Upper lobe of right lung (tissue), 1 donor: ENCODE measurements at places on chromosomes 3 and 15.

GRCh38 chr15:25557926-25558325 is 119.1 kb upstream of the UBE3A start:
- no peak for DNase-seq

- no peak for DNase-seq
Measured at GRCh38 chr3:114456742-114457141, 162.9 kb downstream of the TIGIT start.

DNA sequence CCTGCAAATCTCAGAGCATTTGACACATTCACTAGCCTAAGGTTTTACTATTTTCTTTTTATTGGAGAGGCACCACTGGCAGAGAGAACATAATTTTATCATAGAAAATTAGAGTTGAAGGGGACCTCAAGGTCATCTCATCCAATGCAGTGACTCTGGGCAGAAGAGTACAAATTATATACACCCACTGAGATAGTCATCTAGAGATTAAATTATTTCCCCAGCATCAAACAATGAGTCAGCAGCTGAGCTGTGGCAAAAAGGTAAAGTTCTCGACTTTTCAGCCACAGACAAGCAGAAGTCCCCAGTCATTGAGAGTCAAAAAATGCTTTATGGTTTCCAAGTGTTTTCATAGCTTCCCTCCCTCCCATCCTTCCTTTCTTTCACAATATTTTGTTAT is 39.3 kb upstream of the SEMA6D start:
- no peak for DNase-seq

- peak; percentile 68 for DNase-seq
Measured at GRCh38 chr3:33202711-33203457, 15.7 kb downstream of the SUSD5 start.

DNA sequence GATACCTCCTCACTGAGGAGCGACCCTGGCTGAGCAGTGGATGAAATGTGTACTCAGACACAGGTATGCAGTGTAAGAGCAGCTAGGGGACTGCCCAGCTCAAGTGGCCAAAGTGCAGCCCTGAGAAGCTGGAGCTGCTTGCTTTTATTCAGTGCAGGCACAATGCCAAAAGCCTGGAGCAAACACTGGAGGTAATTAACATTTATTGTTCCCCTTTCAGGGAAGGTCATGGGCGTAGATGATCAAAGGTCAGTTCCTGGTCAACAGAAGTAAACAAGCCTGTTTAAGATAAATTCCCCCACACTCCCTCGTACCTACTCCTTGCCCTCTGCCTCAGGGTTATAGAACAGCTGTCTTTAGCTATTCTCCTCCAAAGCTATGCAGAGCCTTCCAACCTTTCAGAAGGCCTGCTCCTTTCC is 17.5 kb downstream of the PLA2G4F start:
- peak; percentile 43 for DNase-seq

GRCh38 chr15:49964551-49964950 is 154.5 kb downstream of the ATP8B4 start:
- DNase-seq: no peak

DNA sequence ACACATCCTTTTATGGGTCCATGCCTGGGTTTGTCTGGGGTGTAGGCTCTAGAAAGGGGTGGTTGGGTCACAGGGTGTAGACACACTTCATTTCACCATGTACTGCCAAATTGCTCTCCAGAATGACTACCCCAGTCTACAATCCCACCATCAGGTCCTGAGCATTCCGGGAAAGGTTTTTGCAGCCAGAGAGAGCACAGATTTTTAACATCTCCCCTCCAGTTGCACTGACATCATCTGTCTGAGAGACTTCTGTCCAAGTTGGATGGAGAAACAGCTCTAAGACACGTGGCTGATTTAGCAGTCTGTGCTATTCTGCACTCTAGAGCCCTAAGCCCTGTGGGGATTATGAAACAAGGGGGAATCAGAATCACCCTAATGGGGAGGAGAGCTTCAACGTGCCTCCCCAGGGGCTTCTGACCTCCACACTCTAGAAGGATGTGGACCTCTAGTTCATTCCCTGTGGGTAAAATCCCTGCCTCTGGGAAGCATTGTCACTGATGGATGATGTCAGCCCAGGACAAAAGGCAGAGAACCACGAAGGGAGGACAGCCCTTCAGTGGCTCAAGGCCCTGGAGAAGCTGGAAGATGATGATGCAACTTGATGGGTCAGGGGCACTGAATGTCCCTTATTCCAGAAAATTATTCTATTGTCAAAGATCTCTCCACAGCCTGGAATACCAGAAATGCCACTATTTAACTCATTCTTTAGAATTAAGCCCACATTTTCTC is 71.5 kb downstream of the CD200R1L start:
- DNase-seq: no peak

DNA sequence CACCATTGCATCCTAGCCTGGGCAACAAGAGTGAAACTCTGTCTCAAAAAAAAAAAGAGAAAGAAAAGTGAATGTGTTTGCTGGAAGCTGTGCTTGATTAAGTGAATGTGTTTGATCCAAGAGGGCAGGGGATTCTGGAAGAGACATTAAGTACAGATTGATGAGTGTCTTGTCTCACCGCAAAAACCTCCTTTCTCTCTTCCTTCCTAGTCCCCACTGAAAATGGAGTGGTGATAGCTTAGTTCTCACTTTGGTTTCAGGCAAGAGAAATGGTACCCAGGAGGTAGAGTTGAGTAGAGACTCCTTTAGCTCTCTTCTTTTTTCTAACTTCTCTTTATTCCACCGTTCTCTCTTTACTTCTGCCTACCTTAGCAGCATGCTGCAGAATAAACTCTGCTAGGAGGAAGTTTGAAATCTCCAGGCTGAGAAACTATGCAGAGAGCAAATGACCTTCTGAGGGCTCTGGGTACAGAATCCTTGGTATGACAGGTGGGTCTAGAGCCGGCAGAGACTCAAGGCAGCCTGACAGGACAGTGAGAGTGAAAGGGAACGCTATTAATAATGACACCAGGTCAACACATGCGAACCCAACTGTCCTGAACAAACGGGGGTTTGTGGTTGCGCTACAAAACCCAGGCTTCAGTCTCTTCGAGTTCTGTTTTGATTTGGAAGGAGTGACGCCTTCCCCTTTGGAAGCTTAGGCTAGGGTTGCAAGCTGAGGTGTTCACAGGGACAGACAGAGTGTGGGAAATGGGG is 74.9 kb downstream of the SMAD3 start:
- no peak for DNase-seq

GRCh38 chr3:56115698-56116097 is 352.6 kb downstream of the ERC2 start:
- no peak for DNase-seq

DNA sequence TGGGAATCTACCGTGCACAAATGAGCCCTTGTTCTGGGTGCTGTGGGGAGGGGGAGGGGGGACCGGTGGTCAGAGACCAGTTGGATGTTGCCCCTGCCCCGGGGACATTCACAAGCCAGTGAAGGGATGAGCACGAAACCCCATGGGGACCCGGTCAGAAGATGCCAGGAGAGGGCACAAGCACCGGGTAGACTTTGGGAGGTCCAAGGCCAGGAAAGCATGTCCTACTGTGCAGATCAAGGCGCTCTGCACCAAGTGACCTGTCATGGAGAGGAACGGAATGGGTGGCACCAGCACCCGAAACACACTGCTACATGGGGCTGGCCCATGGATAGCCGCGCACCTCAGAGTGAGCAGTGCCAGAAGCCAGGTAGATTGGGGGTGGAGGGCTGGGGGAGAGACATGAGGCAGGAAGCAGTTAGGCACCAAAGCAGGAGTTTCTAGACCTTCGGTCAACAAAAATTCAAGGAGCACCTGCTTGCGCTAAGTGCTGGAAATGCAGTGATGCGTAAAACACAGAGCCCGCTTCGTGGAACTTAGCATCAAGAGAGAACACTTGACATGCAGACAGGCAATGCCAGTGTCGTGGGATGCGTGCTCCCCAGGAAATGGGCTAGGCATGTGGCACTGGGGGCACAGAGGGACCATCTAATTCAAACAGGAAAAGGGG is 99.1 kb downstream of the CPN2 start:
- no peak for DNase-seq

DNA sequence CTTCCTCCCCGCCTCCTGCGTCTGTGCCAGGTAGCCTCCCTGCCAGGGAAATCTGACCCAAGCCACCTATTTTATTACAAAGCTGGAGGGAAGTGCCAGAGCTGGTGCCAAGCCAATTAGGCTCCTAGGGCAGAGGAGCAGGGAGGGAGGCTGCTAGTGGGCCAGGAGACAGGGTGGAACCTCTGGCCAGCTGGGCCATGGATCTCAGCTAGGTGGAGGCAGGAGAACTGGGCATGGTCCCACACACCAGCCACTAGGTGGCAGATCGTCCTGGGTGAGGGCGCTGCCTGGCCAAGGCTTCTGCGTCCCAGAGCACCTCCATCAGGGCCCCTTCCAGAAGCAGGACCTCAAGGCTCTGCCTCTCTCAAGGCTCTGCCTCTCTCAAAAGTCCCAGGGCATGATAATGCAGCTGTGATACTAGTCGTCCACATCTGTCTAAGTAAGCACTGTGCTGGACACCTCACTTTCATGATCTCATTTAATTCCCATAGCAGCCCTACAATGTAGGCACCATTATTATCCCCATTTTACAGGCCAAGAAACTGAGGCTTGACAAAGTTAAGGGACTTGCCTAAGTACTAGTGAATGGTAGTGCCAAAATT is 4.5 kb upstream of the RFT1 start:
- peak; percentile 93 for DNase-seq

GRCh38 chr3:52253314-52254304 is 8.1 kb downstream of the PPM1M start:
- DNase-seq: peak; percentile 83

GRCh38 chr3:84987706-84988504 is 29.1 kb downstream of the CADM2 start:
- DNase-seq: no peak

DNA sequence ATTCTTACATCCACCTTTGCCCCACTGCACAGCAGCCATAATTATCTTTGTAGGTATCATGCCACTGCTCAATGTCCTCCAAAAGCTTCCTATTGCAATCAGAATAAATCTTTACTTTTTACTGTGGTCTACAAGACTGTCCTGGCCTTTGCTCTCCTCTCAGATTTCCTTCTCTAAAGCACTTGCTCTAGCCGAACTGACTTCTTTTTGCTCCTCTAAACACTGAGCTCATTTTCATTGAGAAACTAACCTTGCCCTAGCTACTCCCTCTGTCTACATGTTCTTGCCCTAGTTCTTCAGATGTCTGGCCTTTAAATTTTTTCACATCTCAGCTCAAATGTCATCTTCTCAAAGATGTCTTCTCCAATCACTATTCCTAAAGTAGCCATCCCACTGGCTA is 342.8 kb downstream of the TBC1D5 start:
- DNase-seq: no peak

DNA sequence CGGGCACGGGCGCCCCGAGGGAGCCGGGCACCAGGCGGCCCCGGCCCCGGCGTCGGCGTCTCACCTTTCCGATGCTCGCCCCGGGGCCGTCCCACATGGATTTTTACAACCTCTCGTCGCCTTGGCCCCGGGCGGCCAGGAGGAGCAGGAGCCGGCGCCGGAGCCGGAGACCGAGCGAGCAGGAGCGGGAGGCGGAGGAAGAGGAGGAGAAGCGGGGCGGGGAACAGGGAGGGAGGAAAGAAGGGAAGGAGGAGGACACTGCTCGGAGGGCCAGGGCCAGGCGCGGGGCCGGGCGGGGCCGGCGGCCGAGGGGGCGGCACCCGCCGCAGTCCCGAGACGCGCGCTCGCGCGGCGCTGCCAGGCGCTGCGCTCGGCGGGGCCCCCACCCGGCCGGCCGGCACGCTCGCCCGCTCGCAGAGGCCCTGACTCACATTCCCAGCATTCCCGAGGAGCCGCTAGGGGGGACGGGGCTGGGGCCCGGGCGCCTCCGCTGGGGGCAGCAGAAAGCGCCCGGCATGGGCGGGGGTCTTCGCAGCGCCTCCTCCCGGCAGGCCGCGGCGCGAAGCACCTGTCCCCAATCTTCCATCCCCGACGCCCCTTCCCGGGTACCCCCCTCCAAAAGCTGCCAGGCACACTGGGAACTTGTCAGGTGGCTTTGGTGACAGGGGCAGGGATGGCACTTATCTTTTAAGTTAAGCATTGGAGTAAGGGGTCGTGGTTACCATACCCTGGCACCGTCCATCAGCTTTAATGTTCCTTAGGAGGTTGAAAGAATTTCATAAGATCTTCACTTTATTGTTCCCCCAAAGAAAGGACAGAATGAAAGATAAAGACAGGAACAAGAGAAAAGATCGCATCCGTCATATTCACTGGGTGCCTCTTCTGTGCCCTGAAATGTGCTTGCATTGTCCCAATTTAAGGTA is at the start of gene ERC2:
ERC2 (minus strand) TSS at position 284 of the 923 bp plus-strand sequence.
- peak; percentile 69 for DNase-seq

DNA sequence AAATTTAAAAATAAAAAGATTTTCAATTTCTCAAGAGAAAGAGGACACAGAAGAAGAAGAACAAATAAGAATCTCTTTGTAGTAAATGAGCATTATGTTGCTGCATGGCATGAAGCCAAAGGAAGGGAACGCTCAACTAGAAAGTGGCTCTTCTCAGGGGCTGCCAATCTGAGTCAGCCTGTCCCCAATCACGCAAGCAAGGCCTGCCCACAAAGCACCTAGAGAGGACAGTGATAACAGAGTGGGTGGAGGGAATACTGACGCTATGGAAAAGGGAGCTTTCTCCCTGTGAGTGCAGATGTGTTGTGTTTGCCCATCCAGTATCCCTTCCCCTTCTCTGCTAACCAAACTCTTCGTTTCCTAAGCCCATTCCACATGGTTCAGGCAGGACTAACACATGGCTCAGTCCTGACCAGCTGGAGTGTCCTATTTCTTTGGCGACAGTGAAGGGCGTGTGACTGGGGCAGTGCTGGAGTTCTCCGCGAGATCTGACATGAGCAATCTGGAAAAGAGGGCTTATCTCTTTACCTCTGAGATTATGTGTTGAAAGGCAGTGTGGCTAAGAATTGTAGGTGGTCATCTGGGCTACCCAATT is 14.2 kb downstream of the FBN1 start:
- no peak for DNase-seq

GRCh38 chr15:71800190-71800589 is 10.2 kb upstream of the NR2E3 start:
- no peak for DNase-seq

GRCh38 chr15:40988156-40988555 is 34.9 kb downstream of the CHAC1 start:
- no peak for DNase-seq

DNA sequence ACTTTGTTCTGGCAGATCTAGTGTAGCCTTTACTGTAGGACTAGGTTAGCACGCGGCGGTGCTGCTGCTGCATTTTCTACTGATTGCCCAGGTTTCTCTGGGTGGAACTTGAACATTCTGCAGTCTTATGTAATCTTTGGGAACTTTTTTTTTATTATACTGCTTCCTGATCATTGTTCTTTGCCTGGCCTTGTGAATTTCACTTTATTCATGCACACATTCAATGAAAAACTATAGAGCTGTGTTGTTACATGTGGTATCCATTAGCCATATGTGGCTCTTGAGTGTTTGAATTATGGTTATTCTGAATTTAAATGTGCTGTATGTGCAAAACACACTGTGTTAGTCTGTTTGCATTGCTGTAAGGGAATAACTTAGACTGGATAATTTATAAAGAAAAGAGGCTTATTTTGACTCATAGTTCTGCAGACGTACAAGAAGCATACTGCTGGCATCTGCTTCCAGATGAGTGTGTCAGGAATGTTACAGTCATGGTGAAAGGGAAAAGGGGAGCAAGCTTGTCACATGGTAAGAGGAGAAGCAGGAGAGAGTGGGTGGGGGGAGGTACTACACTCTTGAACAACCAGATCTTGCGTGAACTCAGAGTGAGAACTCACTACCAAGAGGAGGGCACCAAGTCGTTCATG is 26.5 kb downstream of the MEF2A start:
- DNase-seq: no peak

- DNase-seq: no peak
Measured at GRCh38 chr15:36469311-36469966, 110.0 kb upstream of the CDIN1 start.
